ENCODE measurements at places on chromosomes 2 and 18.
A peak's percentile ranks its signal among the peaks of the same experiment; 100 is the strongest.

DNA sequence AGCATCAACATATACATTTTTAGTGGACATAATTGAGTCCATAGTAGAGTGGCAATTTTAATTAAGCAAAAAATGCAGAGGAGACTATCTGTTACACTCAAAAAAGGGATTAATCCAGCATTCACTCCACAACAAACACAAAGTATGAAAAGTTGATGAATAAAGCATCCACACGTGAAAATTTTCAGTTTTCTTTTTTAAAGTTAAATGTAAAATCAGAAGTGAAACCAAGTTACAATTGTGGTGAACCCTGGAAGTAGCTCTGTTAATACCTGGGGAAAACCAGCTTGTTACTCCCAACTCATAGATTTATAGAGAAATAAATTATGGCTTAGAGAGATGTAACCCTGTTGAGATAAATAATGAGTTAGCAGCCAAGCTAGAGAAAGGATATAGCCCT, 807.8 kb downstream of the TRIB2 start:
- DNase-seq = no peak

DNA sequence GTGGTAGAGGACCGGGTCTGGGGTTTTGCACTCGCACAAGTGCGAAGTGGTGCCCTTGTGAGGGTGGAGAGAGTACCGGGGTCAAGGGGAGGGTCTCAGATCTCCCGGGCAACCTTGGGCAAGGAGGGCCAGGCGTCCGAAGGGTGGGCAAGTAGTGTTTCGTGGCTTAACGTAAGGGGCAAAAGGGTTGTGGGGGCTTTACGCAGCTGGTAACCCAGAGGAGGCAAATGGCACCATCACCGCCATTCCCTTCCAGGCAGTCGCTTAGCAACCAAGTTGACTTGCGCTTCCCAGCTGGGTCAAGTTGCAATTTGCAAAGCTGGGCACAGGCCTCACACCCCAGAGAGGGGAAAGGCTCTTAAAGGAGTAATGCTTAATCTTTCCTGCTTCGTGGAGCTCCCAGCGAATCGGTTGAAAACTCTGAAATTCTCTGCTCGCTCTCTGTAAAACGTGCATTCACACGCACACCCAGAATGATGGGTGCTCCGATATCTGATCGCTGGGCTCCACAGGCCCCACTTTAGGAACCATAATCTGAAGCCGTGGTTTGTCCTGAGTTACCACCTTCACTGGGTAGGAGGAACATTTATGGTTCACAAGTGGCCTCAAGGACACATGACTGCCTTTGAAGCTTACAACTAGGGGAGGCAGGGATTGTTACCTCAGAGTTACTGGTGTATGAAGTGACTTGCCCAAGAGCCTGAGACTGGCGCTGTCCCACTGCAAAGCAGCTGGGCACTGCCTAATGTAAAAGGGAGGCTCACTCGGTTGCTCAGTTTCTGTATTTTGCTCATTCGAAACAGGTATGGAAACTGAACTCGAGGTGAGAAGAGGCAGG, 127.9 kb downstream of the UXS1 start:
- no peak for DNase-seq

- DNase-seq = no peak
Measured at GRCh38 chr18:63107171-63107845, 212.3 kb downstream of the BCL2 start.

DNA sequence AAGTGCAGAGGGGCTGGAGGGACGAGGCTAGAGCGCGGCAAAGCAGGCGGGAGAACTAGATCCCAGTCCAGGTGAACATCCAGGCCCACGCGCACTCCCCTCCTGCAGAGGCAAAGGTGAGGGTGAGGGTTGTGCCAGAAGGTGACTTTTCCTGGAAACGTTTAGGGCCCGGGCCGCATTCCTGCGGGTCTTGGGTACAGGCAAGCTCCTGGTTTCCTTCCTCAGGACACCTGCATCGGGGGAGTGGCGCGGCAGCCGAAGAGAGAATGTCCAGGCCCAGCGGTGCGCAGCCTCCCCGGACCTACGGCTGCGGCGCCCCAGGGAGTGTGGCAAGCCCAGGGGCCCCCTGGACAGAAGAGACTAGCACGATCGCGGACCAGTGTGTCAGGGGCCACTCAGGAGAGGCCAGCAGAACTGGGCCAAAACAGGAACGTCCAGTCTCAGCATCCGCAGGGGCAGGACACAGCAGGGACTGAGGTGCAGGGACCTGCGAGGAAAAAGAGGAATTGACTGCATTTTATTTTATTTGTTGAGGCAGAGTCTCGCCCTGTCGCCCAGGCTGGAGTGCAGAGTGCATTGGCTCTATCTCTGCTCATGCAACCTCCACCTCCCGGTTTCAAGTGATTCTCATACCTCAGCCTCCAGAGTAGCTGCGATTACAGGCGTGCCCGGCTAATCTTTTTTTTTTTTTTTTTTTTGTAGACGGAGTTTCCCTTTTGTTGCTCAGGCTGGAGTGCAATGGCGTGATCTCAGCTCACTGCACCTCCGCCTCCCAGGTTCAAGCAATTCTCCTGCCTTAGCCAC, 8.7 kb upstream of the IMPA2 start:
- DNase-seq = no peak

- no peak for DNase-seq
Measured at GRCh38 chr2:216583147-216583546, 50.1 kb upstream of the IGFBP2 start.

- no peak for DNase-seq
Measured at GRCh38 chr2:179550214-179550613, 285.6 kb upstream of the SESTD1 start.

DNA sequence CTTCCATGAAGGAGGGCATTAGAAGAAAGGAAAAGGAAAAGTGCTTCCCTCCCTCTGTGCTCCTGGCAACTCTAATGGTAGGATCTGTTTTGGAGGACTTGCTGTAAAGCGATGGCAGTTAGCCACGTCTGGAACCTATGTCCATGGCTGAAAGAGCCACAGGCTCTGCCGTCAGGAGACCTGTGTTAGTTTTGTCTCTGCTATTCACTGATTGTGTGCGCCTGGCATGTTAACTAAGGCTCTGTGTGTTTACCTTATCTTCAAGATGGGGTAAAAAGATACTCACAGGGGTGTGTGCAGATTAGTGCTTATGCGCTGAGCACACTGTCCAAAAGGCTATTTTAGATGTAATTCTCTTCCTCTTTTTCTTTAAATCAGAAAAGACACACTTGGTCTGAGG, 109.8 kb upstream of the LTBP1 start:
- DNase-seq = no peak

DNA sequence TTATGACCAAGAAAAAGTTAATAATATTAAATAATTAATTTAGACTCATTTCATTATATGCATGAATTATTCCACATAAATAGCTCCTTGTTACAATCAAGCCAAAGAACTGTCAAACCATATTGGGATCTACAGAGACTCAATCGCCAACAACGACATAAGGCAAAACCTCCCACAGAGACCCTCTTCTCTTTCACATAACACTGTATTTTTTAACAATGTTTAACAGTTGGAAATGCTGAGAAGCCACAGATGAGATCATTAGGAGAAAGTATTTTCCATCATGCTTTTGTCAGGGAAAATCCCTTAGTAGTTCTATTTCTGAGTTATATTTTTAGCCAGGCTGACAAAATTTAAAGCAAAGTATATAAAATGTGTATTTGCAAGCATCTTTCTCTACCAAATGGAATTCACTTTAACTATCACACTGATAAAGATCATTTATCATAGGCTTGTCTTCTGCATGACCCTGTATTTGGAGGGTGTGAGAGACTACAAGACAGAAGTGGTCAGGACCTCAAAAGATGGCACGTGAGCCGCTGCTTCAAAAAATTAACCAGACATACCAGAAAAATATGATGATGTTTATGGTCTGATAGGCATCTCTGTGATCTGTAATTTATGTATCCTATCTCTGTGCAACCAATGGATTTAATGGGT, 383.8 kb downstream of the NRXN1 start:
- no peak for DNase-seq

DNA sequence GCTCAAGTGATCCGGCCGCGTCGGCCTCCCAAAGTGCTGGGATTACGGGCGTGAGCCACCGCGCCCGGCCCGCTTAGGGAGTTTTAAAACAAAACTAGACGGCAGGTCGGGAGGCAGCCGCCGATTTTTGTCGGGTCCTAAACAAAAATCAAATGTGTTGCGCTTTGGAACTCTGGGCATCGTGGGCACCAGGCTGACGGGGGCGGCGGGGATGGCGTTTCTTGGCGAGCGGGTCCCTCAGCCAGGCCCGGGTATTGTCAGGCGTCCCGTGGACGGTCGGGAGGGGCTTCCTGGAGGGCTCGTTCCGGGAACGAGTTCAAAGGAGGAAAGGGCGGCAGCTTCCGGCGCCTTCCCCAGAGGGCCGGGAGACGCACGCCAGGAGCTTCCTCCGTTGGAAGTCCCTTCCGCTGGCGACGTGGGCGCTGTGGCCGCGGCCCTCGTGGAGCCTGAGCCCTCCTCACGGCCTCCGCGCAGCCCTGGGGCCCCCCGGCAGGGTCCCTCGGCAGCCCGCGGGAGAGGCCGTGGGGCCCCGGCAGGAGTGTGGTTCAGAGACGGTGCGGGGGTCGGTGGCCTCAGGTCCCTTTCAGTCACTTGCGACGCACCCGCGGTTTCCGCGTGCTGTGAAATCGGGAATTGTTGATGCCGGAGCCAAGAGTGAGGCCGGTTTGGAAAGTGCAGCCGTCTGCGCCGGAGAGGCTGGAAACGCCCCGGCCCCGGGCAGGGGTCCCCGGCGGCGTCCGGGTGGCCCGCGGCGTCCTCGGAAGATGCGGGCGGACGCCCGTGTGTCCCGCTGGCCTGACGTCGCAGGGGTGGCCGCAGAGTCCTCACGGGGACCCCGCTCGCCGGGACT, 59.3 kb downstream of the EMILIN2 start:
- DNase-seq = no peak

DNA sequence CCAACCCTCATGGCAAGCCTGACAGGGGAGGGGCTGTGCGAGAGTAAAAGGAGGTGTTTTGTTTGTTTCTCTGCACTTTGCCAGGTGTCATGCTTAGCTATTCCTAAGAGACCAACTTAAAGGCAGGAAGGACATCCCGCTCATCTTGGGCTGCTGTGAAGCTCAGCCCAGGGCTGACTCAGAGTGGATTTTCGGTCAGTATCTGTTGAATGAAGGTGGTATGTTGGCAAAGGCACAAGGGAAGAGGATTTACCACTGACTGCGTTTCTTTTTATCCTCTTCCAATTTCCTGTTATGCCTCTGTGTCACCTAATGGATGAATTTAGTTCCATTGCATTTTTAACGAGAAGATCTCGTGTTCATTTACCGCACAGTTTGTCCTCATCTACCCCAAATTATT, 18.9 kb downstream of the TRPM8 start:
- DNase-seq = no peak

DNA sequence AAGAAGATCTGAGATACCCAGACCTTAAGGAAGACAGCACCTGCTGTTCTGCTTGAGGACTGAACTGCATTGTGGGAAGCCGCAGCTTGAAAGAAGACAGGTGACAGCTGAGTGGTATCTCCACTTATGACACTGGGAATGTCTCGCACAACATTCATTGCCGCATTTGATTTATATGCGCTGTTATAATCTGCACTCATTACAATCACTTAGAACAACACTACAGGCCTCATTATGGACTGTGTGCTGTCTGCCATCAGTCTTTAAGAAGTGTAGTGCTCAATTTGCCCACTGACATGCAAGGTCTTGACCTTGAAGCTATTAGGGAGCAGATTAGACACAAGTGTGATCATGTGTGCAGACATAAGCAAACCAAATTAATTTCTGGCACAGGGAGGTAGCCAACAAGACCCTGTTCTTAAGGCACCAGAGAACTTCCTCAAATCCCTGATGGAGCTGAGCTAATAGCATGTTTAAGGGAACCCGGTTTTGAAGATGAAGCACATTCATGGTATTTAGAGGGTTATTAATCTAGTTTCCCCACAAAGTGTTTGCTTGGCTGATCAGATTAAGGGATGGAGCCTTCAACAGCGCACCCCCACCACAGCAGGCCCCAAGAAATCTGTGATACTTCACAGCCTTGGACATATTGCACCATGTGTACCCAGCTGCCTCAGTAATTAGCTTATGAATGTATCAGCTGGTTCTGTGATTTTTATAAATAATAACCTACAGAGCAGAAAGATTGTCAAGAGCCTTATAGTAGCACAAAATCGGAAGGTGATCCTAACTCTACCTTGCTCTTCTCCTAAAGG, 146.8 kb downstream of the SATB2 start:
- DNase-seq = peak; percentile 81

GRCh38 chr18:56409736-56410135, 228.7 kb downstream of the TXNL1 start:
- no peak for DNase-seq

- DNase-seq = no peak
Measured at GRCh38 chr18:24567199-24567598, 106.8 kb downstream of the HRH4 start.

DNA sequence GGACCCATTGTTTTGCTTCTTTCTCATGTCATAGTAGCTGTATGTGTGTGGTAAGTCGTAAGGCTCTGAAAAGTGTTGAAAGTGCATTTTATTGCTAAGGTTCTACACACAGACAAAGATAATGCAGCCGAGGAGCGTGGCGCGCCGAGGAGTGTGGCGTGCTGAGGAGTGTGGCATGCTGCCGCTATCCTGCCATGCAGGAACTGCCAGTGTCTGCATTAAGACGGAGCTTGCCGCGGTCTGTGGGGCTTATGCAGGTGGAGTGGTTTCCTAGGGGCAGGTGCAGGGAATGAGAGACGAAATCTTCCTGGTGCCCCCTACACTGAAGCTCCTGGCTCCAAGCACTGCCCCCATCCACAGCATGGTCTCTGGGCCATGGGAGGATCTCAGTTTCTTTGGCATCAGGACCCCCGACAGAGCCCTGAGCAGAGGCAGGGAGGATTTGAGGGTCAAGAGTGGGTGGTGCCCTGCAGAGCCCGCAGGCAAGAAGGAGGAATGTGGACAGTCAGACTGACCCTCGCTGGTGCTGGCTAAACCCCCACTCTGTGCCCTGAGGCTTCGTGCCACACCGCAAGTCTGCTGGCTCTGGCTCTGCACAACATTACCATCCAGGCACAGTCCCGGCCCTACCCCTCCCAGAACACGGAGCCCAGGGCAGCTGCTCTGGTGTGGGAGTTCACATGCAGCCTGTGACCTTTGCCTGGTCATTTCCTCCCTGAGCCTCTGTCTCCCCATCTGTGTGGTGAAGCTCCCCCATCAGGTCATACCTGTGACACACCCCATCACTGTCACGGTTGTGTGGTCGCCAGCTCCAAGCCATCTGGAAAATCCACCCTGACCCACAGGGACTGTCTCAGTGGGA, 3.2 kb downstream of the SNED1 start:
- DNase-seq = no peak
